ENCODE measurements at places on chromosomes 7 and 10.
A peak's percentile ranks its signal among the peaks of the same experiment; 100 is the strongest.

GRCh38 chr10:86962981-86963310 is 4.5 kb downstream of the SNCG start:
- DNase-seq: no peak

DNA sequence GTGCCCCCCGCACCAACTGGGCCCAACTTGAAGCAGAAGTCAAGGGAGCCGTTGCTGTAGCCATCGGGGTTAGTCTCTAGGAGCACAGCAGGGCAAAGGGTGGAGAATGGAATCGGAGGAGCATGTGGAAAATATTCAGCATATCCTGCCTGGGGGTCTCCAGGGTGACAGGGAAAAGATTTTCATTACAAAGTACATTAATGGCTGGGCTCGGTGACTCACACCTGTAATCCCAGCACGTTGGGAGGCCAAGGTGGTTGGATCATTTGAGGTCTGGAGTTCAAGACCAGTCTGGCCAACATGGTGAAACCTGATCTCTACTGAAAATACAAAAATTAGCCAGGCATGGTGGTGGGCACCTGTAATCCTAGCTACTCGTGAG is 53.8 kb upstream of the ABLIM1 start:
- DNase-seq: no peak

DNA sequence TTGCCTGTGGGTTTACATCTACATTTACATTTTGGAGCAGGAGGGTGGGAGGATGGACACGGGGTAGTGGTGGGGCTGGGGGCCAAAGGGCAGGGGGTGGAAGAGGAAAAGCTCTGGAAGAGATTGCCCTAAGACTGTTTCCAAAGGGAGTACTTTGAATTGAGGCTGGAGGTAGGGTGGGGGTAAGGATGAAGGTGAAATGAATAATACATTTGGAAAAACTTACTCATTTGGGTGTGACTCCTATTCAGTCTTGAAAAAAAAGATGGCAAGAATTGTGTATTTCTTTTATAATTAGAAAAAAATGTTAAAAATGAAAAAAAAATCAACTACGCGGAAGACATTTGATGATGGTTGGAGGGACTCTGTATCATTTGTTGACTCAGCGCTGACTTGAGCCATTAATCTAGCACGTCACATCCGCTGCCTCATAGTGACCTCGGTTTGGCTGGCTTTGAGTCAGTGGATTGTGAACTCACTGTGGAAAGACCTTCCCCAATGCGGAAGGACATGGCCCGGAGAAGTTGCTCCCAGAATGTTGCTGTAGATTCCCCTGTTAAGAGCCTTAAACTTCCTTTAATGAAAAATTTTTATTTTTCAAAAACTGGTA is 2.8 kb downstream of the FAM180A start:
- DNase-seq: peak; percentile 100

DNA sequence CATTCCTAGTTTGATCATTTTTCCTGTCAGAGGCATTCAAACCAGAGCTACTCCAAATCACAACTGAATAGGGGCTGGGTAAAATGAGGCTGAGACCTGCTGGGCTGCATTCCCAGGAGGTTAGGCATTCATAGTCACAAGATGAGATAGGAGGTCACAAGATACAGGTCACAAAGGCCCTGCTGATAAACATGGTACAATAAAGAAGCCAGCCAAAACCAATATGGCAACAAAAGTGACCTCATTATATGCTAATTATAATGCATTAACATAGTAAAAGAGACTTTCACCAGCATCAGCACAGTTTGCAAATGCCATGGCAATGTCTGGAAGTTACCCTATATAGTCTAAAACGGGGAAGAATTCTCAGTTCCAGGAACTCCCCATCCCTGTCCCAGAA is 37.3 kb downstream of the TWIST1 start:
- DNase-seq: no peak

GRCh38 chr7:11776039-11776438 is 56.0 kb downstream of the THSD7A start:
- DNase-seq: no peak

DNA sequence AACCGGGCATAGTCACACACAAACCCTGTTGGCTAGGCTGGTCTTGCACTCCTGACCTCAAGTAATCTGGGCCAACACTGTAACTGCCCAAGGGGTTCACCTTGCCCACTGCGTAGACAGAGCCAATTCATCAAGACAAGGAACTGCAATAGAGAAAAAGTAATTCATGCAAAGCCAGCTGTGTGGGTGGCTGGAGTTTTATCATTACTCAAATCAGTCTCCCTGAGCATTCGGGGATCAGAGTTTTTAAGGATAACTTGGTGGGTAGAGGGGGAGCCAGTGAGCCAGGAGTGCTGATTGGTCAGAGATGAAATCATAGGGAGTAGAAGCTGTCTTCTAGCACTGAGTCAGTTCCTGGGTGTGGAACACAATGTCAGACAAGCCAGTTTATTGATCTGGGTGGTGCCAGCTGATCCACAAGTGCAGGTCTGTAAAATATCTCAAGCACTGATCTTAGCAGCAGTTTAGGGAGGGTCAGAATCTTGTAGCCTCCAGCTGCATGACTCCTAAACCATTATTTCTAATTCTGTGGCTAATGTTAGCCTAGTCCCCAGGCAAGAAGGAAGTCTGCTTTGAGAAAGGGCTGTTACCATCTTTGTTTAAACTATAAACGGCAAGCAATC is 15.6 kb upstream of the FXYD4 start:
- peak; percentile 48 for DNase-seq

- DNase-seq: peak; percentile 24
Measured at GRCh38 chr10:51910189-51910588, 210.8 kb upstream of the CSTF2T start.

- no peak for DNase-seq
Measured at GRCh38 chr7:123051916-123052315, 56.4 kb upstream of the TAS2R16 start.

- no peak for DNase-seq
Measured at GRCh38 chr10:98885378-98885777, 350.3 kb downstream of the HPSE2 start.

- no peak for DNase-seq
Measured at GRCh38 chr7:35258868-35259522, 5.1 kb upstream of the TBX20 start.

DNA sequence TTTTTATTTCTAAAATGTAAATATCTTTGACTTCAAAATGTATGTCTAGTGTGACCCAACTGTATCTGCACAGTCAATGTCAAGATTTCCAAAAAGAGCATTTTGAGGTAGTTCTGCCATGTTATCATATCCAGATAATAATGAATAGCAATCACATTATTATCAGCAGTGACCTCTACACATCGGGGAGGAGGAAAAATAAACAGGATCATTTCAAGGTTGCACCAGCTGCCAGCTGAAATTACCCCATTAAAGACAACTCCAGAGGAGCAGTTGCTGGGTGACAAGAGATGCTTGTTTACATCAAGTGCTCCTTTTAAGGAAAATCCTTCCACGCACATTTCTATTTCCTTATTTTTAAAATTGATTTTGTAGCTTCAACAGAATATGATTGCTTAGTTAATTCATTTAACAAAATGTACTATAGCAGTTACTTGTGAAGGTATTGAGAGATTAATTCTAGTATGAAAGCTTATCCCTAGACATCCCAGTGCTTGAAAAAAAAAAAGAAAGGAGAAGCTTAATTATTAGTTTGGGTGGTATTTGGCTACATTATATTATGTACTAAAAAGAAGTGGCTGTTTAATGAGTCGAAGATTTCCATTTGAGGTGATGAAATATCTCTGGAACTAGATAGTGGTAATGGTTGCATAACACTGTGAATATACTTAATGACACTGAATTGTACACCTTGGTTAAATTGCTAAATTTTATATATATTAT is 19.3 kb upstream of the SLC35G1 start:
- peak; percentile 19 for DNase-seq

DNA sequence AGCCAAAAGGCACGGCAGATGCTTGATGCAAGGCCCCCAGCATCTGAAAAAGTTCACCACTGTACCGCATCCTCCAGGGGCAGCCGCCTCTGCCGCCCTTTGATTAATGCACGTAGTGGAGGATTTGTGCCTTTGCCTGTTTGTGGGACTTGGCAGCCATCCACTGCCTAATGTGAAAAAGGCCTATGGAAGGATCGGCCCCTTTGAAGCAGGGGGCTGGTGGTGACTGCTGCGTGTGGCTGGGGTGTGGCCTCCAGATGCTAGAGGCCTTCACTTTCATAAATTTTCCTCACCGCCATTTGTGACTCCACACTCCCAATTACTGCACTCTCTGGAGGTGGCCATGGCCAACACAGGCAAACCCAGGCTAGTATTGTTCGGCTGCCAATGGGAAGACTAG is 226.0 kb downstream of the BMPER start:
- no peak for DNase-seq

DNA sequence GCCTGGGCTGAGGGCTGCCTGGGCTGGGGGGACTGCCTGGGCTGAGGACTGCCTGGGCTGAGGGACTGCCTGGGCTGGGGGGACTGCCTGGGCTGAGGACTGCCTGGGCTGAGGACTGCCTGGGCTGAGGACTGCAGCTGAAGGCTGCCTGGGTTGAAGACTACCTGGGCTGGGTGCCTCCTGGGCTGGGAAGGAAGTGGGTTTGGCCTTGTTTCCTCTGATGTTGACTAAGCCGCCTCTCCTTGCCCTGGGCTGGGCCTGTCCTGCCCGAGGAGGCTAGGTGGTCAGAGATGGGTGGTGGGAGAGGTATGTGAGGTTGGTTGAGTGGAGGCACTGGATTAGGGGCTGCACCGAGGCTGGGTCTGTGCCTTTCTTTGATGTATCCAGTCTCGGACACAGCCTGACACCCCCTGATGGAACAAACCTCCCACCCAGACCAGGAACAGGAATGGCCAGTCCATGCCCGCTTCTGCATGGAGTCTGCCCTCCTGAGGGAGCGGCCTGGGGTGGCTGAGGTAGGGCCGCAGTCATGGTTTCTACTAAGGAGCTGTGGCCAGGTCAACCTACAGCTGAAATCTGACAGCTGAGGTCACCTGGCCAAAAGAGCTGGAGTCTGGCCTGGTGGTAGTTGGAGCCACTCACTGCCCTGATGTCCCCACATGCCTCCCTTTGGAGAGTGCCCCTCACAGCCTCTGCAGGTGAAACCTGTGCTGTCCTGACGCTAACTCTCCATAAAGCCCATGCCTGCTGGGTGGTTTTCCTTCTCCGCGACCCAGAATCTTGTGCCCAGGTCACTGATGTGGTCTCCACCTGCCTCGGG is 22.3 kb downstream of the SCART1 start:
- no peak for DNase-seq

Data from GM23248 (cell line).